ENCODE measurements at places on chromosomes 13 and 19. TPM values are rescaled to one million over a fixed set of nuclear protein-coding genes. Genes with fewer than 3 reads are reported as not detected.

Gene C19orf38
- total RNA-seq, result 0.47 TPM

DNA sequence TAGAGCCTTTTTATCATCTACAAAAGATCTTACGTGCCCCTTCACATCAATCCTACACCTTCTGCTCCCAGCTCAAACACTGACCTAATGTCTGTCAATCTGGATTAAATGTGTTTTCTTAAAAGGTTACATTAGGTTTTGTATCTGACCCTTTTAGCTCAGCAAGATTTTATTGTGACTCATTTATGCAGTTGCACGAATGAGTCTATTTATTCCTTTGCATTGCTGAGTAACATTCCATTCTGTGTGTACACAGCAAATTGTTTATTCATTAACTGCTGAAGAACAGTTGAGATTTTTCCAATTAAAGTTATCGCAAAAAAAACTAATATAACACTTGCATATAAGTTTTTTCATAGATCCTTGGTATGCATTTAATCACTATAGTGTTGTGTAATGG is 253.9 kb upstream of the GPC6 start:
- H3K4me1 ChIP-seq, result no peaks in the 10 kb centered on the region
- H3K27ac ChIP-seq, result no peak overlapping the region
- DNase-seq, result no peak
- H3K27me3 ChIP-seq, result no peaks in the 10 kb centered on the region
- no peak overlapping the region for H3K4me3 ChIP-seq

GRCh38 chr19:11164879-11165406 is 9.4 kb upstream of the SPC24 start:
- peak; percentile 89 for DNase-seq
- H3K4me1 ChIP-seq, result peaks cover 48% of the 10 kb centered on the region
- peak overlapping the region; percentile 86 for H3K27ac ChIP-seq
- peak overlapping the region; percentile 33 for H3K4me3 ChIP-seq
- H3K27me3 ChIP-seq, result no peaks in the 10 kb centered on the region

- no peaks in the 10 kb centered on the region for H3K36me3 ChIP-seq
- H3K4me3 ChIP-seq, result no peak overlapping the region
These were observed 266.7 kb upstream of the MAB21L1 start for GRCh38 chr13:35743165-35743564.

DNA sequence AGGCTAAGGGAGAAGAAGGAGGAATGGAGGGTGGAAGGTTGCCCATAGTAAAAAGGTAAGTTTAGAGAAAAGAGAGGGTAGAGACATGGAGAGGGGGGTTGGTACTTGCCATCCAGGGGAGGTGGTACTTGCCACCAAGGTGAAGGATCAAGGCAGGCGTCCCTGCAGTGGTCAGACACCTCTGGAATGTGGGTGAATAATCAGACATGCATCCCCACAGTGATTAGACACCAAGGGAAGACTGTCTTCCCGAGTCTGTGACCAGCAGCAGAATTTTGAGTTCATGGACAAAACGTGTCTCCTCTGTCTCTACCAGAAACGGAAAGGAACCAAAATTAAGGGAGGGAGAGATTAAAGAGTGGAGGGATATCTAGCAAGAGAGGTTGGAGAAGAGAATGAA is 27.1 kb upstream of the IGFL1 start:
- no peaks in the 10 kb centered on the region for H3K4me1 ChIP-seq
- no peak for DNase-seq
- H3K27ac ChIP-seq, result no peak overlapping the region
- H3K27me3 ChIP-seq, result peaks cover 23% of the 10 kb centered on the region
- H3K36me3 ChIP-seq, result no peaks in the 10 kb centered on the region
- no peak overlapping the region for H3K4me3 ChIP-seq

Gene OR7A10
- not detected for total RNA-seq

- no peaks in the 10 kb centered on the region for H3K27me3 ChIP-seq
- DNase-seq, result no peak
- H3K36me3 ChIP-seq, result no peaks in the 10 kb centered on the region
- H3K4me3 ChIP-seq, result no peak overlapping the region
These were observed 586.6 kb downstream of the SLITRK1 start for GRCh38 chr13:83295686-83296085.

DNA sequence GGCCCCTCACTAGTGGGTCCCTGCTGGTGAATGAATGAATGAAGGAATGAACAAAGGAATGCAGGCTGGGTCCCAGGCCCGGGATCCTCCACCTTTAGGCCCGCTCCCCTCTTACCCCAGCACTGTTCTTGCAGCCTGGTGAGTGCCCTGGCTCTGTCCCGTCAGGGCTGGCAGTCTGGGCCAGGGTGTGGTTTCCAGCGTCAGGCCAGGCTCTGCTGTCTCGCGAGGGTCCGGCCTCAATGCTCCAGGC is 317 bp downstream of the LYL1 start:
- peak overlapping the region; percentile 97 for H3K27ac ChIP-seq
- H3K27me3 ChIP-seq, result no peaks in the 10 kb centered on the region
- no peak for DNase-seq
- H3K4me3 ChIP-seq, result peak overlapping the region; percentile 70
- peaks cover 4% of the 10 kb centered on the region for H3K36me3 ChIP-seq

- peaks cover 75% of the 10 kb centered on the region for H3K27me3 ChIP-seq
- H3K36me3 ChIP-seq, result no peaks in the 10 kb centered on the region
- peaks cover 5% of the 10 kb centered on the region for H3K4me1 ChIP-seq
- H3K4me3 ChIP-seq, result no peak within 1 kb of the TSS
These were observed at the start of gene TMIGD2 for GRCh38 chr19:4302243-4302640. TSS of gene TMIGD2 (minus strand) at chr19:4302389. CDS start at chr19:4302385, 4 bp downstream.

- H3K4me1 ChIP-seq, result peaks cover 59% of the 10 kb centered on the region
- peak overlapping the region; percentile 93 for H3K27ac ChIP-seq
- no peaks in the 10 kb centered on the region for H3K27me3 ChIP-seq
- no peak overlapping the region for H3K4me3 ChIP-seq
These were observed 16.3 kb downstream of the DPP9 start for GRCh38 chr19:4707322-4707721.

GRCh38 chr13:98495627-98496478 is 81.1 kb downstream of the STK24 start:
- no peak for DNase-seq
- no peaks in the 10 kb centered on the region for H3K27me3 ChIP-seq
- H3K27ac ChIP-seq, result peak overlapping the region; percentile 75
- H3K4me3 ChIP-seq, result peak overlapping the region; percentile 7
- H3K4me1 ChIP-seq, result peaks cover 71% of the 10 kb centered on the region

DNA sequence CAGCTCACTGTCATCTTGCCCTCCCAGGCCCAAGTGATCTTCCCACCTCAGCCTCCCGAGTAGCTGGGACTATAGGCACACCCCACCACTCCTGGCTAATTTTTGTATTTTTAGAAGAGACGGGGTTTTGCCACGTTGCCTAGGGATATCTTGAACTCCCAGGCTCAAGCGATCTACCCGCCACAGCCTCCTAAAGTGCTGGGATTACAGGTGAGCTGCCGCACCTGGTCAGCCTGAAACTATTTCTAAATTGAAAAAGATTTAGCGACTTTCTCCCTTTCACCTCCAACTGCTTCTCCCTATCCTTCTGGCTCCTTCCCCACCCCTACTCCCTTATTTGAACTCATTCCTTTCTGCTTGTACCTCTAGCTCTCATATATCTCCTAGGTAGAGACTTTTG is 19.8 kb upstream of the NAA16 start:
- no peak overlapping the region for H3K4me3 ChIP-seq
- H3K27me3 ChIP-seq, result no peaks in the 10 kb centered on the region
- H3K4me1 ChIP-seq, result no peaks in the 10 kb centered on the region
- no peak overlapping the region for H3K27ac ChIP-seq
- DNase-seq, result no peak
- H3K36me3 ChIP-seq, result no peaks in the 10 kb centered on the region

DNA sequence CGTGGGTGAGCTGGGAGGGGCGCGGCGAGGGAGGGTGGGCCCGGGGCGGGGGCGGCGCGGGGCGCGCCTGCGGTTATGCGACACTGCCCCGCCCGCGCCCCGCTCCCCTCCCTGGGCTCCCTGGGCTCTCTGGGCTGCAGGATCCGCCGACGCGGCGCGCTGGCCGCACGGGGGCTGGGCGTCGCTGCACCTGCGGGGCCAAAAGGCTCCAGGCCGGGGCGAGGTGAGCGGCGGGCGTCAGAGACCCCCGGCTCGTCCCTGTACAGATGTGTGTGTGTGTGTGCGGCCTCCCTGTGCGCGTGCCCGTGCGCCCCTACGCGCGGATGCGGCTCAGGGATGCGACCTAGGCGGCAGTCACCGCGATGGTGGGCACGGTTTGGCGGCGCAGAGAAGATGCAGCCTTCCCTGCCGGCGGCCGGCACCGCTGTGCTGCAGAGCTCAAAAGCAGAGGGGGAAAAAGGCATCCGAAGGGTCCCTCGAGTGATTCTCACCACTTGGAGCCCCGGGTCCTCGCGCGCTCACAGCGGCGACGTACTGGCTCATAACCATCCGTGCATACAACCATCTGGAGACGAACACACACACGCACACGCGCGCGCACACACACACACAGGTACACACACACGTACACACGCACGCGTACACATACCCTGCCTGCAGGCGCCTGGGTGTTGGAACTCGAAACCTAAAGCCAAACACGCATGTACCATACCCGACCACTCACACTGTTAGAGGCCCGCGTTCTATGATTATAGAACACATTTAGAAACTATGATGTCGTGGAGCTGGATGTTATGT is 709 bp downstream of the ATP8A2 start:
- peak overlapping the region; percentile 56 for H3K4me3 ChIP-seq
- H3K4me1 ChIP-seq, result peaks cover 7% of the 10 kb centered on the region

DNA sequence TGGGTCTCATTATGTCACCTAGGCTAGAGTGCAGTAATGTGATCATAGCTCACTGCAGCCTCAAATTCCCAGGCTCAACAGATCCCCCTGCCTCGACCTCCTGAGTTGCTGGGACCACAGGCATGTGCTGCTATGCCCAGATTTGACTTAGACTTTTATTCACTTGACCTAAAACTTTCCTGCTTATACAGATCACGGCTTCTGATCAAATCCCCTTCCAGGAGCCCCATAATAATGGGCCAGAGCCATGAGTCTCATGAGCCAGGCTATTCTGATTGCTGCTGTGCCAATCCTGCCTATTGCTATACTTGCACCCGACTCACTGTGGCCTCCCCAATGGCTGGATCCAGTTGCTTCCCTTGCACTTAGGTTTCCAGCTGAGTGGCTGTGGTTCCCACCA is 42.0 kb downstream of the C1QTNF9 start:
- no peak overlapping the region for H3K27ac ChIP-seq
- no peaks in the 10 kb centered on the region for H3K36me3 ChIP-seq
- no peak overlapping the region for H3K4me3 ChIP-seq
- no peak for DNase-seq
- no peaks in the 10 kb centered on the region for H3K27me3 ChIP-seq
- no peaks in the 10 kb centered on the region for H3K4me1 ChIP-seq

DNA sequence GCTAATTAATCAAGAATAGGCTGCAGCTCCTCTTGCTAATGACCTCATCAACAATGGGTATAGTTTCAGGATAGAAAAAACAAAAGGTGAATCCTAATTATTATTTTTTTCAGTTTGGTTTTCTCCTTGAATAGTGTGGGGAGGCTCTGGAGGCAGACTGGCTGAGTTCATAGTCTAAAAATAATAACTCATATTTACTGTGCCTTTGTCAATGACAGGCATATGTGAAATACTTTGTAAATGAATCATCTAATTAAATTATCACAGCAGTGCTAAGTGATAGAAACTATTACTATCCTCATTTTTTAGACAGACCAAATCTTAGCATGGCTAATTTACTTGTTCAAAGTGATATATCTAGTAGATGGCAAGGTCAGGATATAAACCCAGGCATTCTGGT is 1261.0 kb upstream of the SLC10A2 start:
- H3K27ac ChIP-seq, result no peak overlapping the region
- no peak overlapping the region for H3K4me3 ChIP-seq
- no peak for DNase-seq
- H3K36me3 ChIP-seq, result no peaks in the 10 kb centered on the region
- H3K27me3 ChIP-seq, result no peaks in the 10 kb centered on the region

GRCh38 chr19:2432131-2432848 is 4.9 kb upstream of the TIMM13 start:
- no peaks in the 10 kb centered on the region for H3K27me3 ChIP-seq
- DNase-seq, result no peak
- H3K4me1 ChIP-seq, result peaks cover 14% of the 10 kb centered on the region
- H3K4me3 ChIP-seq, result no peak overlapping the region
- peaks cover 39% of the 10 kb centered on the region for H3K36me3 ChIP-seq
- no peak overlapping the region for H3K27ac ChIP-seq

GRCh38 chr19:19737559-19738332 is 4.8 kb upstream of the ZNF14 start:
- no peak overlapping the region for H3K4me3 ChIP-seq
- H3K27me3 ChIP-seq, result peaks cover 16% of the 10 kb centered on the region
- H3K36me3 ChIP-seq, result no peaks in the 10 kb centered on the region

Gene CRYL1
- 20.5 TPM for total RNA-seq

DNA sequence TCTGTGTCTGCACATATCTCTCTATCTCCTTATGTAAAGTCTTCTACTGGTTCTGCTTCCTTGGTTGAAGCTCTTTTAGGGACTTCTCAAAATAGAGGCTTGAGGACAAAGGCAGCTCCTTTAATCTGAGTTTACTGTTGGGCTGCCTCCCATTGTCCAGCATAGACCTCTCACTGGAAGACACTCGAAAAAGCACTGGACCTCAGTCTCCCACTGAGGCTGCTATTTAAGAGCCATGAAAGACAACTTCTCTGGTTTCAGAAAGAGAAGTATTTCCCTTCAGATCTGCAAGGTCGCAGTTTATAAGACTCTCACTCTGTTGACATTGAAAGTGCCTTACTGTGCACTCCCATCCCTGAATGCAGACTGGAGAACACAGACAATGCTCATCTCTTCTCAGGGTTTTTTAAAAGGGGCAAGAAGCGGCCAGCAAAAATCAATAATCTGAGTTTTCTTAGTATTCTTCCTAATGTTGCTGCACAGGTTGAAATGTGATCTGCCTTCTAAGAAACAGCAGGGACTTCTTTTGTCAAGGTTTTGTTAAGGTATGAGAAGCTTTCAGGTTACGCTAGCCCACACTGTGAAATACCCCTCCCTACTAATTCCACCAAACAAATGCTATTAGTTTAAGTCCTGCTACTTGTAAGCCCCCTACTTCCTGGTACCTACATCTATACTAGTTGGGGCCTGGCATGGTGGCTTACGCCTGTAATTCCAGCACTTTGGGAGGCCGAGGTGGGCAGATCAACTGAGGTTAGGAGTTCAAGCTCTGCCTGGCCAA is 450.0 kb upstream of the SLC10A2 start:
- no peaks in the 10 kb centered on the region for H3K4me1 ChIP-seq
- no peak for DNase-seq
- no peak overlapping the region for H3K4me3 ChIP-seq
- no peaks in the 10 kb centered on the region for H3K36me3 ChIP-seq

DNA sequence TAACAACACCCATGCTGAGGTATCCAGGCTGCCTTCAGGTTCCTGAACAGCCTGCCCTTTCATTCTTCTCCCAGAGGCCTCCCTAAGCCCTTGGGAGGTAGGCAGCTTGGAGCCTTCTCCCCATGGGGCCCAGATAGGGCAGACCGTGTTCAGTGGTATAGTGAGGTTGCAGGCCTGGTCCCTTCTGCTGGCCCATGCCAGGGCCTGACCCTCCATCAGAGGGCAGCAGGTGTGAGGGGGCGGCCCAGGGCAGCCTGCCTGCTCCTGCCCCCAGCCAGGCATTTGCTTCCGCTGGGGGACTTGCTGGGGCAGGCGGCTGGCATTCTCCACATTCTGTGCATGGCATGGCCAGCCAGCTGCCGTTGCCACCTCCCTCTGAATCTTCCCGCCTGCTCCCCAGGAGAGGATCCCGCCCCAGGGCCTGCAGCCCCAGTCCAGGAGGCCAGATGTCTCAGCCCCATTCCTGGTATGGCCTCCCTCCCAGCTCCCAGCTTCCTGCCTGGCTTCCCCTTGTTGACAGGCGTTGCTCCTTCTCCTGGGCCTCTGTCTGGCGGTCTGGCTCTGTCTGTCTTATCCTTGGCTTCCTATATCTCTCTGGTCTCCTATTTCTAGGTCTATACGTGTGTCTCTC is 8.9 kb downstream of the CIC start:
- H3K27ac ChIP-seq, result peak overlapping the region; percentile 98
- DNase-seq, result no peak
- no peaks in the 10 kb centered on the region for H3K27me3 ChIP-seq
- peaks cover 21% of the 10 kb centered on the region for H3K36me3 ChIP-seq
- peaks cover 90% of the 10 kb centered on the region for H3K4me1 ChIP-seq
- H3K4me3 ChIP-seq, result peak overlapping the region; percentile 90

Gene HCN2
- total RNA-seq, result 21.9 TPM
